Colonic mucosa (tissue), 4 donors: ENCODE measurements at places on chromosomes 13 and 19. TPM values are rescaled to one million over a fixed set of nuclear protein-coding genes. Genes with fewer than 3 reads are reported as not detected.

BEST2 gene
- total RNA-seq, result 22.6 TPM

DEDD2 gene
- 33.8 TPM for total RNA-seq

SH2D3A gene
- 44.3 TPM for total RNA-seq

SSC5D gene
- 2.2 TPM for total RNA-seq

ZNF112 gene
- total RNA-seq, result 3.0 TPM

NALCN gene
- 0.27 TPM for total RNA-seq

AMER2 gene
- 0.08 TPM for total RNA-seq

LGALS4 gene
- total RNA-seq, result 8,309 TPM

MYDGF gene
- 108 TPM for total RNA-seq

DNA sequence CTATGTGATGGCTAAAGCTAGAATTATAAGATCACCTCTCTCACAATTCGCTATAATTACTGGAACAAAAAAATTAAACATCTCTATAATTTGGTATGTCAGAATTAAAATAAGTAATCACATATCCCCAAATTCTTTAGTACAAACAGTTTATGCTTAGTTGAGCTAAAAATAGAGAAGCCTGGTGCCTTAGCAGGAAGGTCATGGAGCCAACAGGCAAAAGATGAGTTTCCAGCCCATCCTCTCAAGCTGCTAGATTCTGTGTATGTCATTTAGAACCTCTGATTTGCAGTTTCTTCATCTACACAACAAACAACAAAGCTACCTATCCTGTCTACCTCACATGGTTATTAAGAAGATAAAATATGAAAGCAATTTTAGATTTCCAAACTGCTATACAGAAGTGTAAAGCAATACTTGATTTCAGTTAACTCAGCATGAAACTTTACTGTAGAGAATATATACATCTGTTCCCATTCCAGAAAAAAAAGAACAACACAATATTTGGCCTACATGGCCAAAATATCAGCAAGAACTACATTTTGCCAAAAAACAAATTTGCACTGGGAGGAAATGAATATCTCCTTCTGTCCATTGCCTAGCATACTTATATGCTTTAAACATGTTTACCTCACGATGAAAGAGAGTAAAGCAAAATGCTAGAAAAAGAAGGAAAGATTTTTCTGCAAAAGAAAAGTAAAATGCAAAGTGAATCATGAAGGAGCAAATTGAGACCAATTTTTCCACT is 294.0 kb upstream of the MIR17HG start:
- no peak overlapping the region for H3K4me3 ChIP-seq
- H3K27me3 ChIP-seq, result no peaks in the 10 kb centered on the region
- DNase-seq, result no peak
- H3K36me3 ChIP-seq, result no peaks in the 10 kb centered on the region
- H3K4me1 ChIP-seq, result no peaks in the 10 kb centered on the region
- H3K27ac ChIP-seq, result no peak overlapping the region

GRCh38 chr19:48455908-48456562 is 661 bp downstream of the KCNJ14 start:
- H3K36me3 ChIP-seq, result peaks cover 12% of the 10 kb centered on the region
- H3K4me1 ChIP-seq, result no peaks in the 10 kb centered on the region
- no peak for DNase-seq
- no peak overlapping the region for H3K27ac ChIP-seq
- no peak overlapping the region for H3K4me3 ChIP-seq

DNA sequence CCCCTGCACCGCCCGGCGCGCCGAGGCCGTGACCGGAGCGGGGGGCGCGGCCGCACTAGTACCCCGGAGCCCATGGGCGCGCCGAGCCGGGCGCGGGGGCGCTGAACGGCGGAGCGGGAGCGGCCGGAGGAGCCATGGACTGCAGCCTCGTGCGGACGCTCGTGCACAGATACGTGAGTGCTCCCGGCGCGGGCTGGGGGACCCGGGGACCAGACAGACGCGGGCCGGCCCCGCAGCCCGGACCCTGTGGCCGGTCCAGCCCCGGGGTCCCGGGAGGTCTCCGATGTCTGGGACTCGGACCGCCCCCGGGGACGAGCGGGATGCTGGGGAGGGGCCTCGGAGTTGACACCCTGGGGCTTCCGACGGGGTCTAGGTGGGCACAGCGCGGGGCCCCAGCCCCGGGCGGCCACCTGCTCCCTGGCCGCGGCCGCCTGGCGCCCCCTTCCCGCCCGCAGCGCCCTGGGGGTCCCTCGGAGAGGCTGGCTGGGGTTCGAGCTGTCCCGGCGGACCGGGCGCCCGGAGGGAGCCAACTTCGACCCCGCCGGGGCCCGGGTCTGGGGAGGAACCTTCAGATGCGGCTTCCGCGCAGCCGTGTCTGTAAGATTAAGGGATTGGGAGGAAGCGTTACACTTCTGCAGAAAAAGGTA is 568 bp downstream of the ATP11A start:
- DNase-seq, result peak; percentile 47
- H3K4me3 ChIP-seq, result peak overlapping the region; percentile 97
- no peaks in the 10 kb centered on the region for H3K4me1 ChIP-seq
- H3K36me3 ChIP-seq, result no peaks in the 10 kb centered on the region
- peak overlapping the region; percentile 85 for H3K27ac ChIP-seq
- no peaks in the 10 kb centered on the region for H3K27me3 ChIP-seq

DNA sequence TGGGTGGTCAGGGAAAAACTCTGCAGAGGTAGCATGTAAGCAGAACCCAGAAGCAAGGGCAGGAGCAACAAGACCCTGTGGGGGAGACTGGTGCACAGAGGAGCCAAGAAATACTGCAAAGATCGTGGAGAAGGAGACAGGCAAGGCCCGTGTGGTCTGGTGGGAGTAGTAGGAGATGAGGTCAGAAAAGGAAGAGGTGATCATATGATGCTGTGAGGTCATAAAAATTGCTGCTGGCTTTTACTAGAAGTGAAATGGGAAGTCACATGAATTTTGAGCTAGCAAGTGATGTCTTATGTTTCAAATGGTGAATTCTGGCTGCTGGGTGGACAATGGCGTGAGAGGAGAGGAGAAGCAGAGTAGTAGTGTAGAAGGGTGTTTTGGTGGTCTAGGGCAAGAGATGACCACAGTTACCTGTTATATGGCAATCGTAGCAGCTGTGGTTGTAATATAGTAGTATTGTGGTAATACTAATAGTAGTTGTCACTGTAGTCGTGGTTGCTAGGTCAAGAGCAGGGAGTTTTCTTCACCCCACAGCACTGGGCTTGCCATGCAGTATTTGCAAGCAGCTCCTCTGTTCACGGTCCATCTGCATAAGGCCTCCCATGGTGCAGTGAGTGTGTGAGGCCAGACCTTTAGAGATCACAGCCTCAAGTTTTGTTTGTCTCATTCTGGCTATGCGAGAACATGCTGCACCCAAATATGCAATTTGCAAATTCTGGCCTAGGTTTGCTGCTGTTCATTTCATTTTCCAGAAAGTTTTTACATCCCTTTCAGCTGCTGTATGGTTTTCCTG is 205.0 kb downstream of the TSHZ3 start:
- no peaks in the 10 kb centered on the region for H3K4me1 ChIP-seq
- H3K27ac ChIP-seq, result no peak overlapping the region
- H3K27me3 ChIP-seq, result no peaks in the 10 kb centered on the region
- DNase-seq, result no peak
- no peaks in the 10 kb centered on the region for H3K36me3 ChIP-seq

- H3K27ac ChIP-seq, result no peak overlapping the region
- no peaks in the 10 kb centered on the region for H3K4me1 ChIP-seq
- no peaks in the 10 kb centered on the region for H3K27me3 ChIP-seq
- DNase-seq, result no peak
Measured at GRCh38 chr13:34506796-34507195, 435.3 kb upstream of the NBEA start.

DNA sequence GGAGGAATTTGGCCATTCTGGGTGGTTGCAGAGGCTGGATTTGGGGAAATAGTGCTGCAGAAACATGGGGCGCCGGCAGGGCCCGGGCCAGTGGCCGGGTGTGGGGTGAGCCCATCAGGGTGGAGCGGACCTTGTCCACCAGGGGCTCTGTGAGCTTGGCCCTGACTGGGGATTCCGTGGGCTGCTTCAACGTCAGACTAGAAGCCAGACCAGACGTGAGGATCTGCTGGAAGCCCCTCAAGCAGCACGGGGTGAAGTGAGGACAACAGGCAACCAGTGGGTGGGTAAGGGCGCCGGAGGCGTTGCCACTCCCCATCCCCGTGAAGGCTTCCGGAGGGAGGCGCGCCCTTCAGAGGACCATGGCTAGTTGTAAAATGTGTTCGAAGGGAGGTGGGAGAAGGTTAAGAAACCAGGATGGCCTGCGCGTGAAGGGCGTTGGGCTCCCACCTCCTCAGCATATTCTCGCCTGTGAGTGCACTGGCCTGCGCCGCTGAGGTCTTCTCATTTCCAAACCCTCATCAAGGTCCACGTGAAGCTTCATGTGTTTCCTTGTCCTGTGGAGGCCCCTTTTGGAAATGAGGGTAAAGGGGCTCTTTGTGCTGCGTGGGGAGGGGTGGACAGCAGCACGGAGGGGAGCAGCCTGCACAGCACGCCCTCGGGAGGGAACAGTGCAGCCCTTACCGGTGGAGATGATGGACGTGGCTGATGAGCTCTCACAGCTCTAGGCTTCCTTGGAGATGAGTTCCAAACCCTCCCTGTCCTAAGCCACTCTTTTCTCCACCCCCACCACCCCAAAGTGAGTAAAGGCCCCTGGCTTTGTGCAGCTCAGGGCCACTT is 8.3 kb downstream of the TEX29 start:
- no peaks in the 10 kb centered on the region for H3K27me3 ChIP-seq
- no peak for DNase-seq
- H3K36me3 ChIP-seq, result no peaks in the 10 kb centered on the region
- no peak overlapping the region for H3K4me3 ChIP-seq
- H3K4me1 ChIP-seq, result no peaks in the 10 kb centered on the region

- H3K27me3 ChIP-seq, result no peaks in the 10 kb centered on the region
- no peaks in the 10 kb centered on the region for H3K4me1 ChIP-seq
- H3K27ac ChIP-seq, result no peak overlapping the region
- H3K4me3 ChIP-seq, result no peak overlapping the region
- no peak for DNase-seq
Measured at GRCh38 chr13:69199664-69200063, 908.0 kb upstream of the ATXN8OS start.

DNA sequence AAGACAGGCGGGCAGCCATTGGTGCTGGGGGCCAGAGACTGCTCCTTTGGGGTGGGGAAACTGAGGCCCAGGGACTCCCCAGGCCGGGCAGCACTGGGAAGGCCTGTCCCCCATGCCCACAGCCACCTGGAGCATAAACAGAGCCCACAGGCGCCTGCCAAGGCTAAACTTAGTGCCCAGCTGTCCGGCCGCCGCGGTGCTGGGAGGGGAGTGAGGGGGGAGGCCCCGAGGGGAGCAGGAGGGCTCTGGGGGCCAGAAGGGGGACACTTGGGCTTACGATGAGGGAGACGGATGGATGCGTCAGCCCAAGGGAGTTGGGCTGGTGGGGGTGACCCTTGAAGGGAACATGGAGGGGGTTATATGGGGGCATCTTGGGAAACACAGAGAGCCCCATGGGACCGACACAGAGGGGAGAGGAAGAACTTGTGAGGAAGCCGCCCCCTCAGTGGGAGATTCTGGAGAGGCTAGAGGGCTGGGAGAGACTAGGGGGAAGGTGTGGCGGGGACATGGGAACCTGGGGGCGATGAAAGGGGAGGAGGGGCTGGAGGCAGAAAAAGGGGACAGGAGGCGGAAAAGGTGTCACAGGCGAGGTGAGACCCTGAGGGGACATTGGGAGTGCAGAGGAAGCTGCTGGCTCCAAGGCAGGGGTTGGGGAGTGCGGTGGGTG is 2.2 kb downstream of the CERS1 start:
- no peak for DNase-seq
- H3K27me3 ChIP-seq, result peaks cover 27% of the 10 kb centered on the region
- no peak overlapping the region for H3K4me3 ChIP-seq
- H3K4me1 ChIP-seq, result peaks cover 5% of the 10 kb centered on the region
- H3K36me3 ChIP-seq, result no peaks in the 10 kb centered on the region

GRCh38 chr13:29411481-29411880 is 184.0 kb downstream of the SLC7A1 start:
- H3K36me3 ChIP-seq, result no peaks in the 10 kb centered on the region
- H3K27me3 ChIP-seq, result no peaks in the 10 kb centered on the region
- no peak for DNase-seq
- H3K4me3 ChIP-seq, result no peak overlapping the region
- H3K4me1 ChIP-seq, result no peaks in the 10 kb centered on the region
- H3K27ac ChIP-seq, result no peak overlapping the region

- H3K4me1 ChIP-seq, result no peaks in the 10 kb centered on the region
- H3K36me3 ChIP-seq, result no peaks in the 10 kb centered on the region
- H3K4me3 ChIP-seq, result no peak overlapping the region
- no peaks in the 10 kb centered on the region for H3K27me3 ChIP-seq
- no peak overlapping the region for H3K27ac ChIP-seq
Measured at GRCh38 chr13:76266561-76266960, 619.6 kb downstream of the KCTD12 start.

DNA sequence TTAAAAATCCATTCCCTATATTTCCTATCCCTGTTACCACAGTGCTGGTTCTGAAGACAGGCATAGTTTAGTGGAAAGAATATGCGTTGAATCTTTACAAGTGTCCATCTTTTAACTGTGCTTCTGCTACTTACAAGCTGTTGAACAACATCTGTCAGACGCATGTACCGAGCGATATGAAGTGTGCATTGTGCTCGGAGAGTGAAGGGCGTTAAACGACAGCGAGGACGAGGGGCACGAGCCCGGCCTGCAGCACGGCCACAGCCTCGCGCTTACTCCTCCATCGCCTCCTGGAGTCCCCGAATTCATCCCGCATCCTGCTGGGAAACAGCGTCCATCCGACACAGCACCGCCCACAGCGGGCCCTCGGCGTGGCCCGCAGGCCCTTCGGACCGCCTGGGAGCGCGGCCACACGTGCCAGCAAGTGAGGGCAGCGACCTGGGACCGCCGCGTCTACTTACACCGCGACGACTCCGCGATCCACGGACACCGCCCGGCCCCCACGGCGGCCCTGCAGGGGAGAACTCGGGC is 514 bp downstream of the PCID2 start:
- peaks cover 5% of the 10 kb centered on the region for H3K4me1 ChIP-seq
- no peaks in the 10 kb centered on the region for H3K27me3 ChIP-seq
- H3K36me3 ChIP-seq, result no peaks in the 10 kb centered on the region

- no peak overlapping the region for H3K27ac ChIP-seq
- no peak overlapping the region for H3K4me3 ChIP-seq
- no peaks in the 10 kb centered on the region for H3K27me3 ChIP-seq
- H3K4me1 ChIP-seq, result peaks cover 15% of the 10 kb centered on the region
- no peaks in the 10 kb centered on the region for H3K36me3 ChIP-seq
- DNase-seq, result no peak
Measured at GRCh38 chr19:2336528-2337328, 8.2 kb downstream of the SPPL2B start.

DNA sequence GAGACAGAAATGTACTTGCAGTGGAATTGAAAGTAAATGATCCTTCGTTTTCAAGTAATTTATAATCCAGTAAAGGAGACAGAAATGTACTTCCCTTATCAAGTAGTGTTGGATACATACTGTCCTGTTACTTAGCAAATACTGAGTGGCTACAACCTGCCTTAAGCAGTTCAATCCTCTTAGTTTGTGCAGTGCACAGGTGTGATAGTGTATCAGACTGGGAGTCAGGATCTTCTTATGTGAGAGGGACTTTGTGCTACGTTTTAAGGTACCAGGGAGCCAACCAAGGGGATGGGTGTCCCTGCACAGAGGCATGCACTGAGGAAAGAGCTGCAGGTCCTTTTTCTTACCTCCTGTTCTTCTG is 111.1 kb downstream of the DNAJC3 start:
- no peak overlapping the region for H3K27ac ChIP-seq
- peaks cover 4% of the 10 kb centered on the region for H3K36me3 ChIP-seq
- no peak for DNase-seq
- H3K4me3 ChIP-seq, result no peak overlapping the region
